ENCODE measurements at places on chromosomes 5 and 9.
A peak's percentile ranks its signal among the peaks of the same experiment; 100 is the strongest.

DNA sequence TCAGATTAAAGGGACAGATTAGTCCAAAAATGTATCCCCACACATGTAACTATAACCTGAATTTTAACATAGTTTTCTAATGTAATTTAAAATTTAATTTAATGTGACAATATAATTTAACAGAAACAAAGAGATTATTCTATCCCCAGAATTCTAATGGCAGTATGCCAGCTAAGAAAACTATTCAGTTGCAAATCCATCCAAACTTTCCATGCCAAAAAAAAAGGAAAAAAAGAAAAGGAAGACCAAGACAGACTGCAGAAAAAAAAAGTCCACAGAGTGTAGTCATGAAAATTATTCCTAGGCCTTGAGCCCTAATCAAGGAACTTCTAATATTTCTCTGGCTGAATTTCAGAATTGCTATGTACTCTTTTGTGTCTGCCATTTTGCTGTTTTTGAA lies 217.6 kb downstream of the CDH18 start:
- no peak for DNase-seq

DNA sequence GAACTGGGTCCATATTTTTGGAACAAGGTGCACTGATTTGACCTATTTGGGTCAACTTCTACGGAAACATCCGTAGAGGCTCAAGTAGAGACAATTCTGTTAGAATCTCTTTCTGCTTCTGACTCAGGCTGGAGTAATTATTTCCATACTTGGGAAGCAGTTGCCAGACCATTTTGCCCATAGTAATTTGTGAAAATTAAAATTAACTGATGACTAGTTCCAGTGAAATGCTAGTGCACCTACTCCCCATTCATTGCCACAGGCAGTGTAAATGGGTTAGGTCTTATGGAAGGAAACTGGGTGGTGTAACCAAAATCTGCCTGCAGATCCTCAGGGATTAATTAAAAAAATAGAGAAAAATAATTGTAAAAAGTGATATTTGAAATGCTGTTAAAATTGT lies 201.1 kb downstream of the TENT4A start:
- no peak for DNase-seq

GRCh38 chr5:158609333-158610050 lies 490.2 kb downstream of the EBF1 start:
- DNase-seq: peak; percentile 32

- no peak for DNase-seq
Observed at GRCh38 chr5:90558344-90559192, at the start of gene ADGRV1. Gene ADGRV1 (plus strand): TSS chr5:90558797. CDS start chr5:90558896, 99 bp downstream.

DNA sequence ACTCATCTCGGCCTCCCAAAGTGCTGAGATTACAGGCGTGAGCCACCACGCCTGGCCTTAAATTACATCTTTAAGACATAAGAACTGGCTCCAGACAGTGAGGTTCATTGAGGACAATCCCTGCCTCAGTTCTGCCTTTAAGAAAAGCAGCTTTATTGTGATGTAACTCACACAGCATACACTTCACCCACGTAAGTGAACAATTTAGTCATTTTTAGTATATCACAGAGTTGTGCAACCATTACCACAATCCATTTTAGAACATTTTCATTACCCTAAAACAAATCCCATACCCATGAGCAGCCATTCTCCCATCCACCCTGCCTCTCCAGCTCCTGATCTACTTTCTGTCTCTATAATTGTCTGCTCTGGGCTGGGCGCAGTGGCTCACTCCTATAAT lies 24.0 kb upstream of the LTC4S start:
- DNase-seq: no peak

DNA sequence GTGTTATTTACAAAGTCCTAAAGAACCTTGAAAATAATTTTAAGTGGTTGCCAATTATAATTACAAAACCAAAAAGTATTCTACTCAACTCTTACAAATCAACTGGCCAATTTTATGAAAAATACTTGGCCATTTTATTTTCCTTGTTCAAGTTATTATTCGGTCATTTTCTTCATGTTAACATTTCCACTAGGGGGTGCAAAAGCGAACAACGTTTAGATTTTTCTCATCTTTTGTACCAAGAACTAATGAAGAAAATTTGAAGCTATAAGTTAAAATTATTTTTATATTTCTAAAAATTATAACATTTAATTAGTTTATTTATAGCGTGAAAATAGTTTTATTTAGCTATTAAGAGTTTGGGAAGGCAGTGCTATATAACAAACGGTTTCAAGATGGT lies 1453.3 kb downstream of the MAT2B start:
- DNase-seq: no peak

- no peak for DNase-seq
Observed at GRCh38 chr5:36491856-36492255, 114.5 kb upstream of the SLC1A3 start.

- DNase-seq: peak; percentile 40
Observed at GRCh38 chr9:91207729-91208418, 153.8 kb downstream of the AUH start.

DNA sequence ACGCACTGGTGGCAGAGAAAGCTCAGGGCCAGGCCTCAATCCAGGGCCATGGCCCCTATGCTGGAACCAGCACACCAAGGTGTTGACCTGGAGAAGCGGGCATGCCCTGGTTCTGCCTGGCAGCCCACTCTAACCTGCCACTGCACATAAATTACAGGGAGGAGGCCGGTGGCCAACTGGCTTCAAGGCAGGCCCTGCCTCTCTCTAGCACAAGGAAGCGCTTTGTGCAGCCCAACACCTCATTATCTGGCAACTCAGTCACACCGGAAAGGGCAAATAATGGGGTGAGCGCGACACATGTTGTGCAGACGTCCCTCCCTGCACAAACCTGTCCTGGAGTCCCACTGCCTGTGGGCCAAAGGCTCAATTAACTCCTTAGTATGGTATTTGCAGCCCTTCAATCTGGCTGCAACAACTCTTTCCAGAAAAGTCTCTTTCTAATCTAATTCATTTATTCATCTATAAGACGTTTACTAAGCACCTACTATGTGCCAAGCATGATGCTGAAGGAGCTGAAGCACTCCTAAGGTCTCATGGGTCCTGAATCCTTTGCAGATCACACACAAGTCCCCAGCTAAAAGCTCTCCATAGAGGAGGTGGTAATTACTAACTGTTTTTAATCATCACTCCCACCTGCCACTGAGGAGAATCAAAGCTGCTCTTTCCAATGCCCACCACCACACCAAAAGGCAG lies 24.9 kb downstream of the SHB start:
- DNase-seq: no peak

- DNase-seq: no peak
Observed at GRCh38 chr5:124512952-124513632, 233.3 kb downstream of the ZNF608 start.

- DNase-seq: no peak
Observed at GRCh38 chr5:16888694-16889124, 47.4 kb downstream of the MYO10 start.

GRCh38 chr5:112290691-112291090 lies 128.4 kb downstream of the EPB41L4A start:
- DNase-seq: no peak

DNA sequence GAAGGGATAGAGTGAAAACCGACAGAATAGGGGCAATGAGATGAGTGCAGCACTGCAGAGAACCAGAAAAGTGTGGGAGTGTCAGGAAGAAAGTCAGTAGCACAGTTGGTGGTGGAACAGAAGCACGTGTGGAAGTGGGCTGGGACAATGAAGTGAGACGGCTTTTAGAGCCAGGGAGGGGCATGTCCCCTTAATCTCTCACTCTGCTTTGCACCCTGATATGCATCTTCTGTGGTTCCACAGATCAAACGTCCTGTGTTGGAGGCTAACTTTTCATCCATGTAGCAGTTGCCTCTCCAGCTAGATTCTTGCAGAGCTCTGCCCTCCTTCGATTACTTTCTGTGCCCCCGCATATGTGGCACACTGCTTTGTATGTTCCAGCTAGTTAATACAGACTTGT lies 163.6 kb downstream of the DOCK8 start:
- DNase-seq: no peak

DNA sequence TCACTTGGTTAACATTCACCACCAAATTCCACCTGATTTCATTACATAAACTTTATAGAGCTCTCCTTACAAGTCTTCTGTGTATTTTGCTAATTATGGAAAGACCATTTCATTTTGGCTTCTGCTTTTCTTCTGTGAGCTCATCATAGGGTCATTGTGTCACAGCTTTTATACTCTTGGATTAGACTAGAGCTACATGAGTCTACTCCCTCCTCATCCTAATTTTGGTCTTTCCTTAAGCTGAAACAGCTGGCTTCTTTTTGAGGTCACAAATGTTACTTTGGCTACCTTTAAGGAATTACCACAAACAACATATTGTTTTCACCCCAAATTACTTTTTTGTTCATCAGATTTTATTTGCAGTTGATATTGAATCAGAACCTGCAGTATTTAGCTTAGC lies 103.0 kb downstream of the NPR3 start:
- no peak for DNase-seq

GRCh38 chr5:151926188-151926587 lies 1.5 kb upstream of the GLRA1 start:
- no peak for DNase-seq

GRCh38 chr9:93114169-93114983 lies 18.4 kb downstream of the CARD19 start:
- DNase-seq: no peak

DNA sequence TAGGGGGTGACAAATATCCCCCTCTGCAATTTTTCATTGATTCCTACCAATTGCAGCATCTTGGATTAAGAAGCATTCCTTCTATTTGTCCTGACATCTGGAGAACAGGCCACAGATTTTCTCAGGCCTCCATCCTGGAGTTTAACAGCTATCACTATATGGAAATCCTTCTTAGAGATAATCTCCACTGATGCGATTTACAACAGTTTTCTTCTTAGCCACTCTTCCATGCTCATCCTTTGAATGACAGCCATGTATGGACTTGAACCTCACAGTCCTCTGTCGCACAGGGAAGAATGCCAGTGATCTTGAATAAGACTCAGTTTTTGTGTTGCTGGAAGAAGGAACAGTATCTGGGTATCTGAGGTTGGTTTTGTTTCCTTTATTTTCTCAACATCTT lies 73.2 kb downstream of the PGM5 start:
- no peak for DNase-seq

DNA sequence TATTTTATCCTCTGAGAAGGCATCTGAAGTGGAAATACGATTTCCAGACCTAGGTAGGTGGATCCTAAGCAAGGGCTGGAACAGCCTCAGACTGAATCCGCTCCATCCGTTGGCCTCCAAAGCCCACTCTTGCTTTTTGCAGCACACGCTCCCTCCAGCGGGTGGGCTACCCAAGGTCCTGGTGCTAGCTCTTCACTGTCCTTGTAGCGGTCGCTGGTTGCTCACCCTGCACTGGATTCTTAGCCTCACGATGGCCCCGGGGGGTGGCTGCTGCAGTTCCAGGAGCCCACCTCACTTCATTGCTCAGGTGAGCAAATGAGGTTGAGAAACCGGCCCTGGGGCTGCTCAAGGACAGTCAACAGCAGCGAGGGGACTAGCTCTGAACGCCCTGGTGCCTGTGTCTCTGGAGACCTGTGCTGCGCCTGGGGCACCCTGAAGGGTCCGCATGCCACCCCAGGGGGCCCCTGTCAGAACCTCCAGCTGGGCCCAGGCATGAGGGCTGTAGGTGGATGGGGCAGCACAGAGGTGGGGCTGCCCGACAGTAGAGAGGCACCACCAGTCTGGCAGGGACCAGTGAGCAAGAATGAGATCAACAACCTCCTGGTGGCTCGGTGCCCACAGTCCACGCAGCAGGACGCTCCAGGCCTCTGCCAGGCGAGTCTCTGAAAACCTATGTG lies 4.3 kb downstream of the MGAT4B start:
- DNase-seq: no peak

GRCh38 chr9:131465401-131465800 lies 37.3 kb upstream of the POMT1 start:
- DNase-seq: no peak

GRCh38 chr5:37086466-37087173 lies 162.6 kb downstream of the CPLANE1 start:
- peak; percentile 29 for DNase-seq

- DNase-seq: no peak
Observed at GRCh38 chr9:16039988-16040761, 487.3 kb downstream of the CCDC171 start.

DNA sequence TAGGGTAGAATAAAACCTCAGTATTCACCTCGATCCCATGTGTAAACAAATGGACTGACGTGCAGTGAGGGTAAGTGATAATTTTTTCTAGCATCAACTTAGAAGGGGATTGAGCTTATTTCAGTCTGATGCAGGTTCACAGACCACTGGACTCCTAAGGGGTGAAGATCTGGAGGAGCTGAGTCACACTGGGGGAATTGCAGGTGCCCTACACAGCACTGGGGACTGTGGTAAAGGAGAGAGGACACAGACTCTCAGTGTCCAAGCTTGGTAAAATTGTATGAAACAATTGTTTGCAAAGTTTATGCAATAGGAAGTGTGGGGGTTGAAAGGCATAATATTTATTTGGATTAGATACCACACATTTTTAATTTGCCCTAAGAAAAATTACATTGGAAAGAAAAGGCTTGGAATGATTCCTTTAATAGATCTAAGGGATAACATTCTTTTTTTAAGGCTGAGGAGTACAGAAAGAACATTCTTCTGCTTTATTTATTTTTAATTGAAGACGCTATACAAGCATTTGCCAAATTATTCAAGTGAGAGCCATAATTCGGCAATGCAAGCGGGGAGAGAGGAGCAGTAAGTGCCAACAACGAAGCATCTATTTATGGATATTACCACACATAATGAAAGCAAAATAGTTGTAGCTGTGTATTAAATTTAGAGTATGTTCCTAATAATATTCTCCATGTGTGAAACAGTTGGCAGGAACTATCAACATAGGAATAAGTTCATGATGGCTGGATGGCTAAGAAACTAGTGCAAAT lies 766.9 kb upstream of the ADAMTS16 start:
- DNase-seq: no peak

- peak; percentile 39 for DNase-seq
Observed at GRCh38 chr9:108934323-108934893, at the start of gene ABITRAM. Gene ABITRAM (plus strand): TSS chr9:108934400. CDS start chr9:108934487, 87 bp downstream.

DNA sequence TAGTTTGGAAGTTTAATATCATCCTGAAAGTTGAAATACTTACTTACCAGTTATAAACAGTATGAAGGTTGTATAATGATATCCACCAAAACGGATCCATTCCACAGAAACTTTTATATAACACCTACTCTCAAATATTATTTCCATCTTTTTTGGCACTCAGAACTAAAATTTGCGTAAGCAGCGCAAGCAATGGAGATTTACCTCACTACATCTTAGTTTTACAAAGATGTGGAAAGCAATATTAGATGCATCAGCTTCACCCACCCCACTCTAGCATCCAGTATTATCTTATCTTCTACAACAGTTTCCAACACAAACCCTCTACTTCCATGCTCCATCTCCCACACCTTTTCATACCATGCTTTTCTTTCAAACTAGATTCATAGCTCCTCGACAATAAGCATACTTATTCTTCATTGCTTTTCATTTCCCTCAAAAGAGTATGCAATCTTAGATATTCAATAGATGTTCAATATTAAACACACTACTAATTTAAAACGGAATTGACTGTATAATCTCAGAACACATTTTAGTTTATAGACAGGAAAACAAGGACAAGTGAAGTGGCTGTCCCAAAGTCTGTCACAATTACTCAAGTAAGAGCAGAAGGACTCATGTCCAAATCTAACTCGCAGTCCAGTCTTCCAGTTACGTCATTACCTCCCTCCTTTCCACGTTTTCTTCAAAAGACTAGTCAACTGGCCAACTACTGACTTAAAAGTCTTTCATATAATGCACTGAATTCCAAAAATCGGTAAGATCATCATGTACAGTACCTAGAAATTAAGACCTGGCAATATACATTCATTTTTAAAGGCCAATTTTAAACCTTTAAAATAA lies 2.2 kb downstream of the PPP2CA start:
- DNase-seq: no peak
